Cardiac muscle cell (in vitro differentiated cells and primary cell): ENCODE measurements at places on chromosomes 1 and 21. TPM values are rescaled to one million over a fixed set of nuclear protein-coding genes. Genes with fewer than 3 reads are reported as not detected.
A peak's percentile ranks its signal among the peaks of the same experiment; 100 is the strongest.

DNA sequence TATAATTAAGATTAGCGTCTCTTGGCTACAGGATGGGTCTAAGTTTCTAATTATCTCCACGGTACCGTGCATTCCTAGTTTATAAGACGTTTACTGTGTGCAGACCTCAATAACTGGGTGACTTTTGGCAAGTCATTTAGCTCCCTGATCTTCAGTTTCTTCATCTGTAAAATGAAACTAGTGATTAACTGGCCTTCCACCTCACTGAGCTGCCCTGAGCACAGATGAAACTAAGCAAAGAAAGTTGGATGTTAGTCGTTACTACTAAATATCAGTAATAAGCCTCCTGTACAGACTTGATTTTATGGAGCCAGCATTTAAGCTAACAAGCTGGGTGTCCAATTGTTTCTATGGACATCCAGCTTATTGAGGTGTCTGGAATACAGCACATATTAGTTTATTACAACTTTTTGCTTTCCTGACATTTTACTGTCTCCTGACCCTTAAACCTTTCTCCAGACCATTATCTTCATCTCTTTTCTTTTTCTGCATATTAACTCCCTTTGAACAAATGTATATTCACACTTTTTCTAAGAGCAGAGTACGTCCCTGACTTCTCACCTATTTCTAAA is 1.1 kb downstream of the CR2 start:
- no peak overlapping the region for H3K27ac ChIP-seq
- H3K36me3 ChIP-seq, result no peaks in the 10 kb centered on the region
- H3K4me3 ChIP-seq, result peak overlapping the region; percentile 31
- H3K4me1 ChIP-seq, result no peaks in the 10 kb centered on the region

GRCh38 chr1:212974711-212975110 is 24.4 kb downstream of the VASH2 start:
- H3K27ac ChIP-seq, result no peak overlapping the region
- no peak overlapping the region for H3K4me3 ChIP-seq
- H3K36me3 ChIP-seq, result no peaks in the 10 kb centered on the region
- DNase-seq, result no peak
- no peaks in the 10 kb centered on the region for H3K27me3 ChIP-seq
- H3K4me1 ChIP-seq, result no peaks in the 10 kb centered on the region

DNA sequence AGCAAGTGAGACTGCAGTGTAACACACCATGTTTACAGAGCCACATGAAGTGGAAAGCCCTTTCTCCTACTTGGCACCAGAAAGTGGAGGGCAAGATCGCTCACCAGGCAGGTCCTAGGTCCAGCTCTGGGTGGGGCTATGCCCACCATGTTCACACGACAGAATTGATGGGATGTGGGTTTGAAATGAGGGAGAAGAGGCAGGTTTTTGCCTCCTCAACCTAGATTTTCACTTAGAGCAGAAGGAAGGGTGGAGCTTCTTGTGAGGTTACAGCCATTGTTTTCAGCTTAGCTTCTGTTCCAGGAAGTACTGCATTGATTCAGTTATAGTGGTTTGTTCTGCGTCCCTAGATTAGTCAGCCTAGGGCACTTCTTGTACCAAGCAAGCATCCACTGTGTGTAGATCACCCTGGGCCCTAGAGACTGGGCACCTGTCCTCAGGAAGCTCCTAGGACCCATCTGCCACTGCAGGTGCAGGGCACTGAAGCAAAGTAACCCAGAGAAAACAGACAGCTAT is 2.3 kb downstream of the CD53 start:
- no peaks in the 10 kb centered on the region for H3K4me1 ChIP-seq
- H3K4me3 ChIP-seq, result no peak overlapping the region
- no peaks in the 10 kb centered on the region for H3K36me3 ChIP-seq
- DNase-seq, result no peak

DNA sequence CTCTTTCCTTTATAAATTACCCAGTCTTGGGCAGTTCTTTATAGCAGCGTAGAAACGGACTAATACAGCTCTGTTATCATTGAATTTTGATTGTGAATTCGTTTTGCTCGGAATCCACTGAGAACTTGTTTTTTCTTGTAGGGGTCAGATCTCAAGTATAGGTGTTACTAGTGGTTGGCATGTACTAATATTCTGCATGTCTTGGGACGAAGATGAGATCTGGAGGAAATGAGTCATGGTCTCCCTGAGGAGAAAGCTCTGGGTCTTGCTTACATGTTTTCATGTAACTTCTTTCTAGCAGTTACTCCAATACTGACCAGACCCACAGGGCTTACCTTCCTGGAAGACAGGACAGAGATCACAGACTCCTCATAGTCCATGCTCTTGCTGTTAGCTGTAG is 30.3 kb downstream of the ZSCAN20 start:
- H3K27ac ChIP-seq, result no peak overlapping the region
- DNase-seq, result peak; percentile 20
- H3K27me3 ChIP-seq, result no peaks in the 10 kb centered on the region
- H3K4me3 ChIP-seq, result no peak overlapping the region

GRCh38 chr1:56448529-56449300 is 130.6 kb downstream of the PLPP3 start:
- peak; percentile 48 for DNase-seq
- H3K4me1 ChIP-seq, result peaks cover 21% of the 10 kb centered on the region
- H3K36me3 ChIP-seq, result no peaks in the 10 kb centered on the region
- no peak overlapping the region for H3K4me3 ChIP-seq
- no peak overlapping the region for H3K27ac ChIP-seq

DNA sequence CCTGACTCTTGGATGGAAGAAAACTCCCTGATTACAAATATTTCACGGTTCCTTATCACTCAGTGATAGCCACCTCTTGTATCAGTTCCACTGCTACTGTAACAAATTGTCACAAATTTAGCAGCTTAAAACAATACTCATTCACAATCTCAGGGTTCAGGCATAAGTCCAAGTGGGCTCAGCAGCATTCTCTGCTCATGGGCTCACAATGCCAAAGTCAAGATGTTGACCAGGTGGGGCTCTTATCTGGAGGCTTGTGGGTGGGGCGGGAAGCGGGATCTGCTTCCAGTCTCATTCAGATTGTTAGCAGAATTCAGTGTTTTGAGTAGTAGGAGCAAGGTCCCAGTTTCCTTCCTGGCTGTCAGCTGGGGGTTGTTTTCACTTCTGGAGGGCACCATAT is 137.3 kb upstream of the FAM78B start:
- no peak for DNase-seq
- H3K4me1 ChIP-seq, result no peaks in the 10 kb centered on the region
- H3K27ac ChIP-seq, result no peak overlapping the region
- no peak overlapping the region for H3K4me3 ChIP-seq
- H3K36me3 ChIP-seq, result no peaks in the 10 kb centered on the region

DNA sequence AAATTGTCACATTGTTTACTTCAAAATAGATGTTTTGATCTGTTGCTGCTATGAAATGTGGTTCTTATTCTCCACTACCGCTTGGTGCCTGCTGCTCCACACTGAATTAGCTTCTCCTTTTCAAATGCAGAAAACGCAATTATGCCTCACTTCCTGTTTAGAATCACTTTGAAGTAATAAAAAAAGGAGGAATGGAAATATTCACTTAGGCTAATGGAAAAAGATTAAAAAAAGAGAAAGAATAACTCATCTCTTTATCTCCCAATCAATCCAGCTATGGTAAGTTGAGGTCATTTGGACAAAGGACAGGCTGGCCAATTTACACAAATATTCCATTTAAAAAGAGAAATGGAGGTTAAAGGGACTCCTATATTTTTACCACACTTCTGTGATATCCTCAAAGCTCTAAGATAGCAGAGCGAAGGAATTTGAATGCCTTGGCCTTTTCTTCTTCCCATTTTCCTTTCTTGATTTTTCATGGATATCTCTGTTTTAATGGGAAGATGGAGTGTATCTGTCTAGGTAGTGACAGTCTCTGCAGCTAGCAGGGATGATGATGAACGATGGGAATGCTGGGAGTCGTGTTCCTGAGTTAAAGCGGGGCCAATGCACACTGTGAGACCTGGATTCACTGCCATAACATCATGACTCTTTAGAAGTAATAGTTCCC is 35.7 kb downstream of the RGS5 start:
- DNase-seq, result no peak
- no peaks in the 10 kb centered on the region for H3K27me3 ChIP-seq
- peaks cover 14% of the 10 kb centered on the region for H3K36me3 ChIP-seq
- H3K4me3 ChIP-seq, result no peak overlapping the region
- H3K27ac ChIP-seq, result no peak overlapping the region

DNA sequence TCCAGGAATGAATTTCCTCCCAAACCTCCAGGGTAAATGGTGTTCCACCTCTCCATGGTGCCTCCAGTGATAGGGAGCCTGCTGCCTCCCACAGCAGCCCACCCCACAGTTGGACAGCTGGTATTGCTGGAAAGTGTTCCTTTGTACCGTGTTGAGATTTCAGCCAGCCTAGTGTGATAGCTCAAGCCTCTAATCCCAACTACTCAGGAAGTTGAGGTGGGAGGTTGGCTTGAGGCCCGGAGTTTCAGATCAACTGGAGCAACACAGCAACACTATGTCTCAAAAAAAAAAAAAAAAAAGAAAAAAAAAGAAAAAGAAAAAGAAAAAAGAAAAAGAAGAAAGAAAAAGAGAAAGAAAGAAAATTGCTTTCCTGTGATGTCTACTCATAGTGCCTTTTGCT is 96.1 kb downstream of the CHD1L start:
- no peak overlapping the region for H3K27ac ChIP-seq
- DNase-seq, result no peak
- no peak overlapping the region for H3K4me3 ChIP-seq
- no peaks in the 10 kb centered on the region for H3K27me3 ChIP-seq
- H3K4me1 ChIP-seq, result no peaks in the 10 kb centered on the region
- no peaks in the 10 kb centered on the region for H3K36me3 ChIP-seq

- peak; percentile 6 for DNase-seq
- H3K36me3 ChIP-seq, result no peaks in the 10 kb centered on the region
- peak overlapping the region; percentile 81 for H3K4me3 ChIP-seq
- peaks cover 28% of the 10 kb centered on the region for H3K4me1 ChIP-seq
Observed at GRCh38 chr1:40162753-40163441, 1.7 kb downstream of the RLF start.

- no peak overlapping the region for H3K4me3 ChIP-seq
- no peaks in the 10 kb centered on the region for H3K36me3 ChIP-seq
- no peak for DNase-seq
Observed at GRCh38 chr1:172893146-172893841, 157.4 kb downstream of the TNFSF18 start.

DNA sequence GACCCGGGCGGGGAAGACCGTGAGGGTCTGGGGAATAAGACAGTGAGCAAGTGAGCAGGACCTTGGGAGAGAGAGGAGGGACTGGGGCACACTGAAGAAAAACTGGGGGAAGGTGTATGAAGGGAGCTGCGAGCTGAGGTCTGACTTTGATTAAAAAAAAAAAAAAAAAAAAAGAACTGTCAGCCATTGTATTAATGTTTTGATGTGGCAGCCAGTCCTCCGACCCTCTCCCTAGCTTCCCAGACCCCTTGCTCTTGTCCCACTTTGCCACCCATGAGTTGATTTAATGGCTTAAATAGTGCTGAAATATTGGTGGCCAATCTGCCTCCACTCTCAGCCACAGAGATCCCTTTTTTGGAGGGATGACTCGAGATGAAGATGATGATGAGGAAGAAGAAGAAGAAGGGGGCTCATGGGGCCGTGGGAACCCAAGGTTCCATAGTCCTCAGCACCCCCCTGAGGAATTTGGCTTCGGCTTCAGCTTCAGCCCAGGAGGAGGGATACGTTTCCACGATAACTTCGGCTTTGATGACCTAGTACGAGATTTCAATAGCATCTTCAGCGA is 652 bp downstream of the HAX1 start:
- peak overlapping the region; percentile 90 for H3K4me3 ChIP-seq
- no peak for DNase-seq
- H3K27ac ChIP-seq, result peak overlapping the region; percentile 69
- no peaks in the 10 kb centered on the region for H3K4me1 ChIP-seq

DNA sequence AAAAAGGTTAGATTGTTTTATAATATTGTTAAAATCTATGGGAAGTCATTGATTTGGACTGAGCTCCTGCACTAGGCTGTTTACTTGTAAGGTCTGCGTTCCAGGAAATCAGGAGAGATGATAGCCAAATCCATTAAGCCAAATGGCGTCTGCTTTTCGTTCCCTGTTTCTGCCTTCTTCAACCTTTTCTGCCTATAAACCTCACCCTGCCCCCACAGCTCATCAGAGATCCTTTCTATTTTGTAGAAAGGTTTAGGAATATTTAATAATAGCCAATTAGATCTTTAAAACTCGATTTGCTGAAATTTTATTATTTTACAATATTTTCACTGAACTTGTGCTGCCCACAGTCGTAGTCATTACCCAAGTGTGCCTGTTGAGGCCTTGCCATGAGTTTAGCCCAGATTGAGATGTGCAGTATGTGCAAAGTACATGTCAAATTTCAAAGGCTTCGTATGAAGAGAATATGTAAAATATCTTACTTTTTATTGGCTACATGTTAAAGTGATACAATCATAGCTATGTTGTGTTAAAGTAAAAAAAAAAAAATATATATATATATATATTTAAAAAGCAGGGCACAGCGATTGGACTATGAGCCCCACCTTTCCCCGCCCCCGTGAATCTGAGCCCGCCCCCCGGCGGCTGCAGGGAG is 444 bp upstream of the IARS2 start:
- peaks cover 13% of the 10 kb centered on the region for H3K36me3 ChIP-seq
- no peaks in the 10 kb centered on the region for H3K27me3 ChIP-seq
- peak overlapping the region; percentile 57 for H3K4me3 ChIP-seq
- H3K27ac ChIP-seq, result peak overlapping the region; percentile 26
- H3K4me1 ChIP-seq, result peaks cover 13% of the 10 kb centered on the region
- DNase-seq, result peak; percentile 5

The S100A2 gene
- total RNA-seq, result 0.35 TPM in 1 of 2 replicates, not detected in the other

The B3GALT5 gene
- total RNA-seq, result 1.4 and 2.0 TPM in 2 replicates

The PIGK gene
- total RNA-seq, result 9.2 and 11.2 TPM in 2 replicates

The SNX7 gene
- 16.9 and 20.6 TPM in 2 replicates for total RNA-seq

The AGT gene
- 16.3 and 16.6 TPM in 2 replicates for total RNA-seq

The SH3BP5L gene
- total RNA-seq, result 34.8 and 39.7 TPM in 2 replicates

The ITLN1 gene
- total RNA-seq, result 0.21 TPM in 1 of 2 replicates, not detected in the other

The OVAAL gene
- total RNA-seq, result 0.21 and 1.1 TPM in 2 replicates

The TMCC2 gene
- 10.9 and 11.9 TPM in 2 replicates for total RNA-seq

The FGR gene
- not detected in 2 replicates for total RNA-seq

The MYBPH gene
- 0.53 and 1.4 TPM in 2 replicates for total RNA-seq

The LHX8 gene
- total RNA-seq, result 0.18 and 0.35 TPM in 2 replicates

The KRTAP10-11 gene
- not detected in 2 replicates for total RNA-seq

The WNT9A gene
- total RNA-seq, result 1.4 and 1.9 TPM in 2 replicates

The TMPRSS15 gene
- not detected in 2 replicates for total RNA-seq
